Activated CD4-positive, alpha-beta T cell treated with anti-CD3 and anti-CD28 coated beads, Interleukin-2, Interleukin-6, amounts not matched to agents 100 ng/mL and 50 ng/mL, durations not matched to agents 16 hours and 8 hours (primary cell): ENCODE measurements at places on chromosomes 13 and 19.
A peak's percentile ranks its signal among the peaks of the same experiment; 100 is the strongest.

DNA sequence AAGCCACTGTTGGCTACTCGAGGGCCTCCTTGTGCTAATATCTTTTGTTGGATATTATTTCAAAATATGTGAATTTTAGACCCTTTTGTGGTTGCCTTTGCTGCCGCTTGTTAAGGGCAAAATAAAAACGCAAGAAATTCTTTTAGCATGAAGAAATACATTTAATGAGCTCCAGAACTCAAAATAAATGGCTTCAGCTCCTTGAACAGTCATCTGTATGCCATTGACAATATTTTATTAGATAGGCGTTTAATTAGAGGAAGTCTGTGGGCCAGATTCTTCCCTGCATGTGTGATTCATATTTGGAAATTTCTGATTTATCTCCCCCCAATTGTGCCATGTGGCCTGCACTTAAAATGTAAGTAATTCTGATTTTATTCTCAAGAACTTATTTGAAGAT lies 177.2 kb downstream of the STK24 start:
- no peak for DNase-seq

- no peak for DNase-seq
Observed at GRCh38 chr13:103430368-103430767, 364.2 kb upstream of the SLC10A2 start.

- no peak for DNase-seq
Observed at GRCh38 chr13:48535766-48536165, 2.9 kb upstream of the RCBTB2 start.

DNA sequence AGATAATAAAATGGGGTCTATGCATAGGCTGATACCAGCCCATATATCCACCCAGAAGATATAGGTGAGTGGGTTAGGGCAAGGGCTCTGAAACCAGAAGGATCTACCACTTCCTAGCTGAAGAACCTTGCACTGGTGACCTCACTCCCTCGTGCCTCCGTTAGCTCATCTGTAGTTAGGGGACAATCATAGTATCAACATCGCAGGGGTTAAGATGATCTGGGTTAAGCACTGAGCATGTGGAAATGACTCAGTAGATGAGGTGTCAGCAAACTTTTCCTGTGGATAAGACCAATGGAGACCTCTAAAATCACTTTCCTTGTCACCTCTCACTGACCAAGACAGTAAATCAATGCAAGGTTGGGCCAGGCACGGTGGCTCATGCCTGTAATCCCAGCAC lies 30.5 kb downstream of the TNFSF14 start:
- DNase-seq = peak; percentile 81

- no peak for DNase-seq
Observed at GRCh38 chr13:36090592-36090991, 40.6 kb downstream of the DCLK1 start.

DNA sequence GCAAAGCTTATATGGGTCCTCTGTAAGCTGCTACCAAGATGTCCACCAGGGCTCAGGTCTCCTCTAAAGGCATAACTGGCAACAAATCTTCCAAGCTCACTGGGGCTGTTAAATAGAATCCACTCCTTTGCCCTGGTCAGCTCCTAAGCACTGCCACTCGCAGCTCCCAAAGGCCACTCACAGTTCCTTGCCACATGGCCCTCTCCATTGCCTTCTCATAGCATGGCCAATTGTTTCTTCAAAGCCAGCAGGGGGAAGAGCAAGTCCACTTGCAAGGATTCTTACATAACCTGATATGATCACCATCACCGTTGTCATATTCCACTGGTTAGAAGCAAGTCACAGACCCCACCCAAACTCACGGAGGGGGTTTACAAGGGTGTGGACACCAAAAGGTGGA lies 199.5 kb downstream of the SUCLA2 start:
- no peak for DNase-seq

- DNase-seq = no peak
Observed at GRCh38 chr19:30065680-30066606, 123.9 kb downstream of the URI1 start.

DNA sequence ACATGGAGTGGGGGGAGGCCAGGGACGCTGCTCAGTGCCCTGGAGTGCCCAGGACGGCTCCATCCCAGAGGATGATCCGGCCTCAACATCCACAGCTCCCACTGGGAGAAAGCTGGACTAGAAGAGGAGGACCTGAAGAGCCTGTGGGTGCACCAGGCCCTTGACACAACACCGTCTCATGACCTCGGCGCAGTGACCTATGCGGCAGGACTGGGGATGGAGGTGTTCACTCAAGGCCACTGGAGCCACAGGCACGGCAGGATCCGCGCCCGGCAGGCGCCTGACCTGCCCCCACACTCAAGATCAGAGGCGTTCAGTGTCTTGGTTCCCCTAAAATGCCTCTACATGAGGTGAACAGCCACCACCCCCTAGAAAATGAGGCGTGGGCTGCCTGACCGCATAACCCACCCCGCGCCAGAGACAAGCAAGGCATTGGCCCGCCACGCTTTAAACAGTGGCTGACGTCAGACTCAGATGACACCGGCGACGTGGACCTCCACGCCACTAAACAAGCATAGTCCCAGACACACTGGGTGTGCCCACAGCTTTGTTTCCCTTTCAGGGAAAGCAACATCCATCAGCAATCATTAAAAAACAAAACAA lies 8.0 kb downstream of the SGTA start:
- DNase-seq = no peak

DNA sequence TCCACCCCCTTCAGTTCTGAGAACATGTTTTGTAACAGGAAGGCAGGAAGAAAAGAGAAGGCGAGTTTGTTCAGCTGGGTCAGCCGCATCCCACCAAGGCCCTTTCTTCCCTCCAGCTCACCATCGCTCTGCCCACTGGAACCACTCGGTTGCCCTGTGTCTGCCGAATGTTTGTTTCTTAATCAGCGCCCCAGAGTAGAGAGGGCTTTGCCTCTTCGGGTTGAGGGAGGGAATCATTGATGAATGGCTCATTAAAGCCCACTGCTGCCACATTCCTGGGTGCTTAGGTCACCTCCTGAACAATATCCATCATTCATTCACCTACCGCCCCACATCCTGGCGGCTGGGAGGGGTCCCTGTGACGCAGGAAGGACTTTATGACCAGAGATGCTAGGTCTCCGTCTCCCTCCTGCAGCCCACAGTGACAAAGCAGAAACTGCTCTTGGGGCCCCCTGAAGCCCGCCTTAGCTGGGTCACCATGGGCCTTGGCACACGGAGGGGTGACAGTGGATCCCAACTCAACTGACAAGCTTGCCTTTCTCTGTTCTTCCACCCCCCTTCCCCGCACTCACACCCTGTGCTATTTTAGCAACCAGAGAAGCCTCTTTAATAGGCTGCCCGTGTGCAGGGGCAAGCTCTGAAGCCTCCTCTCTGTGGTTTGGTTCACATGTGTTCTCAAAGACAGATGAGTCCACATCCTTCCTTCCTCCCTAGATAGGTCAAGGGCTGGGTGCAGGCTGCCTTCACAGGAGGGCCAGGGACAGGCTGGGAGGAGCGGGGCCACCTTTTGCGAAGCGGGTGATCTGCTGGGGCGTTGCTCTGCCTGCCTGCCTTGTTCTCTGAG lies 46.2 kb downstream of the ACTN4 start:
- DNase-seq = peak; percentile 76

DNA sequence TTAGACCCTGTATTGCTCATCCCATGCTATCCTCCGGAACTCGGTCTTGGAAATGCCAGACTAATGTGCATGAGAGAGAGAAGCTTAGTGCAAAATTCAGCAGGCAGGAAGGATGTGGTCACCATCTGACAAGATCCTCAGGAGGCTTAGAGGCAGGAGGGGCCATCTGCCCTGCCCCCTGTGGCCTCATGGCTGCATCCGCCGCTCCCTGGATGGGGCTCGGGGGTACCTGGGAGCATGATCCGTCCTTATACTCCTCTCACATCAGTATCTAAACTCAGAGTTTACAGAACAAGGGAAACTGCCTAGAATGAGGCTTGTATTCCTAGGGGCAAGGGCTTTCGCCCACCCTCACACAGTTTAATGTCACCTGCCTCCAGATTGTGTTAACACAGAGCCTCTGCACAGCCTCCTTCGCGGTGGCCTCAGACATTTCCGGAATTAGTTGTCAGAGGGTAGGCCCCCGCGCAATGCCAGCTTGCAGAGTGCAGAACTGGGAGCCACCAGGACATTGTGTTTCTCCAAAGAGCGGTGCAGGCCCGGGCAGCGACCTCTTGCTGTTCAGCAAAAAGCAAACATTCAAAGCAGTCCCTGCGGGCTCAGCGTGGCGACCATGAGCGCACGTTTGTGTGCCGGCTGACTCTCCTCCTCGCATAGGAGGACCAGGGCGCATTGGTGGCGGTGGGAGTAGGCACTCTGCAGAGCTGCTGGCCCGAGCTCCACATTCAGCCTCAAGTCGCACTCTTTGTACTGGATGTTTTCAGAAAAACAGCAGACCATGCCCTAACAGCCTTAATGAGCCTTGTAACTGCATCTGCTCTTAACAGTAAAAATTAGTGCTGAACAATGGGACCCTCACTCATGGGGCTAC lies 39.1 kb downstream of the GPR12 start:
- peak; percentile 55 for DNase-seq

- peak; percentile 89 for DNase-seq
Observed at GRCh38 chr19:14472202-14472938, 2.8 kb downstream of the PTGER1 start.

DNA sequence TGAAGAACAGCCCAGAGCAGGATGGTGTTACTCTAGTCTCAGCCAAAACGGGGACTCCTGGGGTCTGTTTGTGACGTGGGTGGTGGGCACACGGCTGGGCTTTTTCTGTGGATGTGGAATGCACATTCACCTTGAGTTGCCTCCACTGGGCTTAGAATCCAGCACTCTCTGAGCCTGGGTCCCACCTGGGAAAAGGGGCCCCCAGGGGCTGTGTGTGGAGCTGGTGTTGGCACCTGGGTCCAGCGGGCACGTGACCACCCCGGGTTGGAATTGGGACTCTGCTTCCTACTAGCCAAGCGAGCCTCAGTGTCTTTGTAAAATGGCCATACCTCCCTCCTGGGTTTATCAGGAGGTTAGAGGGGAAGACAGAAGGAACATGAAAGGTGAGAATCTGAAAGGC lies 29.2 kb upstream of the F2RL3 start:
- DNase-seq = no peak
